ENCODE measurements at places on chromosomes 13 and 19. TPM values are rescaled to one million over a fixed set of nuclear protein-coding genes. Genes with fewer than 3 reads are reported as not detected.

TBC1D4 gene
- 12.3 TPM for total RNA-seq

DNA sequence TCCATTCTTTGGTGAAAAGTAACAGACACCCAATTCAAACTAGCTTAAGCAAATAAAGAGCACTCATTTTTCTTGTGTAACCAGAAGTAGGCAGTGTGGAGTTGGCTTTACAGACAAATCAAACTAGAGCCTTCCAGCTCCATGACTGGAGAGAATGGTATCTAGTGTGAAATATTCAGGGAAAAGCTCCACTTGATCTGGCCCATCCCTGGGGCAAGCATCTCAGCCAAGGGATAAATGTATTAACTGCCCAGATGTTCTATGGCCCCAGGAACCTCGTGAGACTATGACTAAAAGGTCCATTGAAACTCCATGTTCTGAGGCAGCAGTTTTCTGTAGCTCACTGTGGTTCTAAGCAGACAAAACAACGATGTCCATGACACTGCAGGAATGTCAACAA, 49.9 kb downstream of the TBC1D4 start:
- no peak for DNase-seq

DNA sequence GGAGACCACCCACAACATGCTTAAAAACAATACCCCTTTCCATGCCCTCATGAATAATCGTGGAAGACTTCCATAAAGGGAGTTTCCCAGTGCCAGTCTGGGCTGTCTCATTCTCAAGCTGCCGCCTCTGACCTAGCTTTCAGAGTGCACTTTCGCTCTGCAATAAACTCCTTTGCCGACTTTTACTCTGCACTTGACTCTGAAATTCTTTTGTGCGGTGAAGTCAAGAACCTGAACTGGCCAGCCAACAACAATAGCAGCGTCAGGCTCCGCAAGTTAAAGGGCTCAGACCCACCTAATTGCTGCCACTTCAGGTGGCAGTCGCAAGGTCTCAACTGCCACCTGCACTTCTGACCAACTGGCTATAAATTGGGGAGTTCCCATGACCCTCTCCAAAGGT, 10.3 kb upstream of the LEUTX start:
- peak; percentile 2 for DNase-seq

DNA sequence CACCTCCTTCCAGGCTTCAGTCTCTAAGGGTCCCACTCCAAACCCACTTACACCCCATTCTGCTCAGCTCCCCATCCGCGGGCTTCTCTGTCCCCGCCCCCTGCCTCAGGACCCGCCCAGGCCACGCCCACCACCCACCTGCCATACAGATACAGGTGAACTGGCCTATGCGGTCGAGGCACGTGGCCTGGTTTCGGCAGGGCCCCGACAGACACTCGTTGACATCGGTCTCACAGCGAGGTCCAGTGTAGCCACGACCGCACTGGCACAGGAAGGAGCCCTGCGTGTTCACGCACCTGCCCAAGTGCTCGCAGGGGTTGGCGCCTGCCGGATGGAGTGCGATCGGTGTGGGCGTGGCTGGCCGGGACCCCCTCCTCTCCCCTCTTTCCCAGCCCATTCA, 11.9 kb downstream of the NOTCH3 start:
- DNase-seq: no peak

C13orf42 gene
- total RNA-seq: not detected

- DNase-seq: no peak
Measured at GRCh38 chr13:95677564-95678266, 776 bp downstream of the DNAJC3 start.

All from epithelial cell of proximal tubule (primary cell).